ENCODE measurements at places on chromosomes 6 and 20.
A peak's percentile ranks its signal among the peaks of the same experiment; 100 is the strongest.

- DNase-seq, result no peak
These were observed 546 bp upstream of the KLHL32 start for GRCh38 chr6:96923871-96924493.

DNA sequence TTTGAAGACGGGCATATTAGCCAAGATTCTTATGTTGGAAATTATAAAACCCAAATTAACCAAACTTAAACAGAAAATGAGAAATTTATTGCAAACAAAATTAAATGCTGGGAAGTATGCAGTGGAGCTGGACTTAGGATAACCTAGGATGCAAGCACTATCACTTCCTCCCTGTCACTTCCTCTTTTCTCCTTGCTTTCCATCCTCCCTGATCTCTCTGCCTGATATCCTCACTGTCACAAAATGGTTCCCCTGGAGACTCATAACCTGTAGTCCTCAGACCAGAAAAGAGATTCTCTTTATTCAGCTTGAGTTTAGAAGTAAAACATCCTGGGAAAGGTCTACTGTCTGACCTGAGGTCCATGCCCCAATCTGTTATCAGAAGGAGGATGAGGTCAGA is 7.4 kb upstream of the KLHL32 start:
- DNase-seq, result no peak

GRCh38 chr6:11207199-11207968 is 25.1 kb downstream of the NEDD9 start:
- DNase-seq, result no peak

- peak; percentile 58 for DNase-seq
These were observed 12.5 kb upstream of the THBD start for GRCh38 chr20:23061734-23062561.

DNA sequence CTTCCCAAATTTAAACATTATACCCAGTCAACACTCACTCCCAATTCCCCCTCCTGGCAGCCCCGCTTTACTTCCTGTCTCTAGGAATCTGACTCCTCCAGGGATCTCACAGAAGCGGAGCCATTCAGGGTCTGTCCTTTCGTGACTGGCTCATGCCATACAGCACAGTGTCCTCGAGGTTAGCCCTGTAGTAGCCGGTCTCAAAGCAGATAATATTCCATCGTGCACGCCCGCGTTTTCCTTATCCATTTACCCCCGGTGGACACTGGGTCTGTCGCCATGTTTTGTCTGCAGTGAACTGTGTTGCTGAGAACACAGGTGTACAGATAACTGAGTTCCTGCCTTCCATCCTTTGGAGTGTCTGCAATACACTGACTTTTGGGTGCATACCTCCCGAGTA is 95.3 kb downstream of the TTLL2 start:
- no peak for DNase-seq
